ENCODE measurements at places on chromosomes 6 and 20.
A peak's percentile ranks its signal among the peaks of the same experiment; 100 is the strongest.

DNA sequence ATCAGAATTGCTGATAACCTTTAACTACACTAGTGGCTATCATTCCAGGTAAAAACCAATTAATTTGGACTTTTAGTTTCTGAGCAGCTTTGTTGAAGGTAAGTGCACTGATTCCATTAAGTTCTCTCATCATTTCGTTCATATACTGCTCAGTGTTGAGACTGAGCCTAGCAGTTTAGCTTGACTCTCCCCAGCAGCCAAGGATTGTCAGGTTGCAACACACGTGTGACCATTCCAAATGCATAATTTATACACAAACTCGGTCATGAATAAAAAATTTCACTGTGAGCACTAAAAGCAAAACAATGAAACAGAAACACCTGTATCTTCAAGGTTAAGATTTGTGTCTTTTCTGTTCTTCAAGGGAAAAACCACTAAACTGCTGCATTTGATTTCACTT is 8.9 kb downstream of the FERMT1 start:
- H3K27ac ChIP-seq = no peak overlapping the region
- no peak overlapping the region for H3K4me3 ChIP-seq
- DNase-seq = no peak
- no peaks in the 10 kb centered on the region for H3K4me1 ChIP-seq

DNA sequence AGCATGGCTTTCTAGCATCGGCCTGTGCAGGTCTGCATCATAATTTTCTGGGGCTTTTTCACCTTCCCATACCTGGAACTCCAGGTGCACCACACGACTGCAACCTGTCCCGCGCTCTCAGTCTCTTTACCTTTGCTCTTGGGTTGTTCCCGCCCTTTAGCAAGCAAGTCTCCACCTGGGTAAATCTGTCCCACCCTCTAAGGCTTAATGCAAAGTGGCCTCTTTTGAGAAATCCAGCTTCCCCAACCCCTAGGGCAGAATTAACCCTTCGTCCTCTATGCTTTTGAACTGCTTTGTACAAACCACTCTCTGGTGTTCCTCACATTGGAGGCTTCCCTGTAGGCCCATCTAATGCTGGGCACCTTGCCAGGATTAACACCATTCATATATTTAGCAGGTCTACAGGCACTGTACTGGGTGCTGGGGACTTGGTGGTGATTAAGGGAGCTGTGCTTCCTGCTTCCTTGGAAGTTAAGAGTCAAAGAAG is 2.8 kb downstream of the ITPR3 start:
- peaks cover 21% of the 10 kb centered on the region for H3K4me1 ChIP-seq
- no peak for DNase-seq
- H3K27ac ChIP-seq = no peak overlapping the region
- no peak overlapping the region for H3K4me3 ChIP-seq
- no peaks in the 10 kb centered on the region for H3K36me3 ChIP-seq
- no peaks in the 10 kb centered on the region for H3K27me3 ChIP-seq

DNA sequence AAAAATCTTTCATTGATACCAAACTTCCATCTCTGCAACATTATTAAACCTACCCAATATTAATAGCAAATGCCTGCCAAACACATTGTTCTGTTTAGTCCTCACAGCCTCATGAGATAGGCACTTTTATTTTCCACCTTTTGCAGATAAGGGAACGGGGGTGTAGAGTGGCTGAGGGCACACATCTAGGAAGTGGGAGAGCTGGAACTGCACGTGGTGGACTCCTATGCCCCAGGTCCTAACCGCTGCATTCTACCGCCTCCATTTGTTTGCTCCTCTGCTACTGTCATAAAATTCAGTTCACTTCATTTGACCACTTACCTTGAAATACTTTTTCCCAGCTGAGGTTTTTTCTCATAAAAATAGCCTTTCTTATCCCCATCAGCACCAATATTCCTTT is 7.6 kb downstream of the FAM217A start:
- DNase-seq = no peak

DNA sequence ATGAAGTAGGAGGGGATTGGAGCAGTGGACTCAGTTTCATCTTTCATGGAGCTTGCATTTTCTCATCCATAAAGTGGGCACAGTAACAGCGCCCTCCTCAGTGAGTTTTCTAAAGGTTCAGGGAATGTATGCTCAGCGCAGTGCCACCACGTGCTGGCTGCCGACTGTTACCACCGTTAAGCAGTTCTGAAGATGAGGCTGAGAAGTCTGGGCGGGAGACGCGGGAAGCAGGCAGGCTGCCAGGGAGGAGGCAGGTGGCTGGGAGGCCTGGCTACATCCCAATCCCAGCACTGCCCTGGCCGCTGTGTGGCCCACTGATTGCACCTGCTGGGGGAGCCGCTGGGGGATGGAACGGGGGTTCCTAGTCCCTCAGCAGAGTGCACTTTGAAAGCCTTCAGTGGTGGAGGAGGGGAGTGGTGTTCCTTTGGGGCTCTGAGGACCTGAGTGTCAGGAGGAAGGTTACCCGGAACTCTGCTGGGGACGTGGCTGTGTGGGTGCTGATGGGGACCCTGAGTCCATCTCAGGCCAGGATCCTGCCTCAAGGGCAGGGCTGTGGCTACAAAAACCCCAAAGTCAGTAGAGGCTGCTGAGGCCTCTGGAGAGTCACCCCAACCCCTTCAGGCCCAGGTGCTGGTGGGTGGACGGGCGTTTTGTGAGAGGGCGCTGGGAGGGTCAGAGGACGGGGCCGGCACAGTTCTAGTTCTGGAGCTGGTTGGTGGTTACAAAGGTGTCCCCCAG is 28.0 kb upstream of the PHACTR3 start:
- no peaks in the 10 kb centered on the region for H3K36me3 ChIP-seq
- no peaks in the 10 kb centered on the region for H3K4me1 ChIP-seq

- no peak overlapping the region for H3K27ac ChIP-seq
- no peak overlapping the region for H3K4me3 ChIP-seq
- no peak for DNase-seq
- no peaks in the 10 kb centered on the region for H3K36me3 ChIP-seq
Observed at GRCh38 chr6:105192707-105193465, 13.1 kb upstream of the POPDC3 start.

DNA sequence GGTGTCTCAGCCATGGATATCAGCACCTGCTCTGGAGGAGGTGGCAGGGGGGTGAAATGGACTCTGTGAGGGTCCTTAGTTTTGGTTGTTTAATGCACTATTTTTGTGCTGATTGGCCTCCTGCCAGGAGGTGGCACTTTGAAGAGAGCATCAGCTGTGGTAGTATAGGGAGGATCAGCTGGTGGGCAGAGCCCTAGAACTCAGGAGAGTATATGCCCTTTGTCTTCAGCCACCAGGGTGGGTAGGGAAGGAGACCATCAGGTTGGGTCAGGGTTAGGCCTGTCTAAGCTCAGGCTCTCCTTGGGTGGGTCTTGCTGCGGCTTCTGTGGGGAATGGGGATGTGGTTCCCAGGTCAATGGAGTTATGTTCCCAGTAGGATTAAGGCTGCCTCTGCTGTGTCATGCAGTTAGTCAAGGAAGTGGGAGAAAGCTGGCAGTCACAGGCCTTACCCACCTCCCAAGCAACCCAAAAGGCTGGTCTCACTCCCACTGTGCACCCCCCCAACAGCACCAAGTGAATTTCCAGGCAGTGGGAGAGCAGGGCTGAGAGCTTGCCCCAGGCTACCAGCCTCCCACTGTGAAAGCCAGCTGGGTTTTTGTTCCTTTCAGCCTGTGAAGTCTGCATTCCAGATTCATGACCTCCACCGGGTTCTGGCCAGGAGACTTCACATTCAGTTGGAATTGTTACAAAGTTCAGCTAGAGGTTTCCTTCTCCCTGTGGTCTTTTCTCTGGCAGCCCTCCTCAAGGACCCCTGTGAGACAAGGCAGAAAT is 5.7 kb upstream of the OSTM1 start:
- no peaks in the 10 kb centered on the region for H3K36me3 ChIP-seq
- no peaks in the 10 kb centered on the region for H3K27me3 ChIP-seq
- no peak overlapping the region for H3K27ac ChIP-seq
- H3K4me1 ChIP-seq = no peaks in the 10 kb centered on the region
- H3K4me3 ChIP-seq = no peak overlapping the region
- DNase-seq = no peak

DNA sequence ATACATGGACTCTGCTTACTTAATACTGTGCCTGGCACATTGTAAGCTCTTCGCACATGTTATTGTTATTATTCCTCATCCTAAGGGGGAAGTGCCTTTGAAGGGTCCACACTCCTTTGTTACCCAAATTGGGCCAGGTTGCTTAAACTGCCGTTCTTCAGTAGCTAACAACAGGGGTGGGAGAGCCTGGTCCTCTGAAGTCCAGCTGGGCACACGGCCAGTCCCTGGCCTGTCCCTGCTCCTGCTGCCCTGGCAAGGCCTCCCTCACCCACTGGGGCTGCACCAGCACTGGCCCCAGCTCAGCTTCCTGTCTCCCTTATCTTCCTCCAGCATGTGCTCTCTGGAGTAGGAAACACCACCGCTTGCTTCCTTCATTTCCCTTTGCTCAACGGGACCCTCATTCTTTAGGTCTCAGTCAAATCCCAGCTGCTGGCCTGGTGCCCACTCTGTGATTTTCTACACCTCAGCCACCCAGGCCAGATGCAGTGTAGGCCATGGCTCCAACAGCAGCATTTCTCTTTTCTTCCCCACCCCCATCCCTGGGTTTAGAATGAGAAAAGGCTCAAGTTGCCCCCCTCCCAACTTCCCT is 5.5 kb upstream of the PROCR start:
- H3K4me3 ChIP-seq = peak overlapping the region; percentile 22
- DNase-seq = peak; percentile 79
- no peaks in the 10 kb centered on the region for H3K36me3 ChIP-seq
- peaks cover 16% of the 10 kb centered on the region for H3K4me1 ChIP-seq

GRCh38 chr20:45518282-45518681 is 2.9 kb upstream of the SPINT3 start:
- H3K27me3 ChIP-seq = peaks cover 12% of the 10 kb centered on the region
- no peak for DNase-seq
- no peak overlapping the region for H3K4me3 ChIP-seq
- no peak overlapping the region for H3K27ac ChIP-seq
- no peaks in the 10 kb centered on the region for H3K4me1 ChIP-seq

DNA sequence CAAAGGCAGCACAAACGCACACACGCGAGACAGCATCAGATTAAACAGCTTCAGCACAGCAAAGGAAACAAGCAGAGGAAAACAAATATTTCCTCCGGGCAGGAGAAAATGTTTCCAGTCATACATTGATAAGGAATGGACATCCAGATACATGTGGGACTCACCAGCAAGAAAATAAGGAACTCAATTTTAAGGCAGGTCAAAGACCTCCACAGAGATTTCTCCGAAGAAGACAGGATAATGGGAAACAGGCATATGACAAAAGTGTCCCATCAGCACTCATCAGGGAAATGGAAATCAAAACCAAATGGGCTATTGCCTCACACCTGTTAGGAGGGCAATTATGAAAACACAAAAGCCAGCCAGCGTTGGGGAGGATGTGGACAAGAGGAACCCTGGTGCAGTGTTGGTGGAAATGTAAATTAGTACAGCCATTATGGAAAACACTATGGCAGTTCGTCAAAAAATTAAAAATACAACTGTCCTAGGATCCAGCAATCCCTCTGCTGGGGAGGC is 9.7 kb upstream of the SLCO4A1 start:
- H3K4me3 ChIP-seq = no peak overlapping the region
- no peak for DNase-seq
- H3K27ac ChIP-seq = no peak overlapping the region
- H3K36me3 ChIP-seq = no peaks in the 10 kb centered on the region
- no peaks in the 10 kb centered on the region for H3K27me3 ChIP-seq

GRCh38 chr6:10323018-10323417 is 91.9 kb downstream of the TFAP2A start:
- no peak overlapping the region for H3K27ac ChIP-seq
- no peak overlapping the region for H3K4me3 ChIP-seq
- H3K27me3 ChIP-seq = peaks cover 2% of the 10 kb centered on the region
- no peaks in the 10 kb centered on the region for H3K36me3 ChIP-seq

GRCh38 chr6:83403191-83403590 is 27.7 kb downstream of the ME1 start:
- no peak for DNase-seq
- H3K4me3 ChIP-seq = no peak overlapping the region
- no peaks in the 10 kb centered on the region for H3K36me3 ChIP-seq
- H3K27ac ChIP-seq = no peak overlapping the region
- H3K27me3 ChIP-seq = no peaks in the 10 kb centered on the region
- no peaks in the 10 kb centered on the region for H3K4me1 ChIP-seq

GRCh38 chr6:5422321-5422915 is 161.1 kb downstream of the FARS2 start:
- no peak overlapping the region for H3K4me3 ChIP-seq
- DNase-seq = peak; percentile 7
- no peak overlapping the region for H3K27ac ChIP-seq
- H3K4me1 ChIP-seq = no peaks in the 10 kb centered on the region

DNA sequence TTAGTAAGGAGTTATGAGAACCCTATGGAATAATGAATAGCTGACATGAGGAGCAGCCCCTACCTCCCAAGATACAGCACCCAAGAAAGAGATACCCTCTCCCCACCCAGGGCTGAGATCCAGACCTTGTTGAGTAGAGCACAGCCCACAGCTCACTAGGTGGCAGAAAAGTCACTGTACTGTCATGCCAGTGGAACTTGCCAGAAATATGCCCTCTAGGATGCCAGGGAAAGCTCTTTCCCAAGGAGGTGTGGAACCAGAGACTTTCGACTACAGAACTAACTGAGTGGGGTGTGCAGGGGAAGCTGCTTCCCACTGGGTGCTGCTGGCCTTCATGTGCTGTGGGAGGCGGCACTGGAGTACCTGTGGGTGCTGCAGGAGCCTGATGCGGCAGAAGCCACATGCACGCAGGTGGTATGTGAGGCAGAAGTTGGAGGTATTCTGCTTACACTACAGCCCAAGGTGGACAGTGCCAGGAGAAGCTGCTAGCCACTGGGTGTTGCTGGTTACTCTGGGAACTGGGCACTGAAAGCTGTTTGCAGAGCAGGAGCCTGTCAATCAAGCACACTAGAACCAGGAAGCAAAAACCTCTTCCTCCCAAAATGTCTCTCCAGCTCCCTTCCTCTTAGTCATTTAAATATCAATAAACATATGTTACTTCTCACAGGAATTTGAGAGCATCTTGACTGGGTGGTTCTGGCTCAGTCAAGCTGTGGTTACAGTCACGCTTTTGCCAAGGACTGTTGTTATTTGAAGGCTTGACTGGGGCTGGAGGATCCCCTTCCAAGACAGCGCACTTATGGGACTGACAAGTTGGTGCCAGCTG is 17.8 kb downstream of the ARMC12 start:
- H3K27me3 ChIP-seq = no peaks in the 10 kb centered on the region
- no peaks in the 10 kb centered on the region for H3K36me3 ChIP-seq
- H3K27ac ChIP-seq = no peak overlapping the region
- no peak for DNase-seq
- H3K4me1 ChIP-seq = peaks cover 4% of the 10 kb centered on the region
- no peak overlapping the region for H3K4me3 ChIP-seq

DNA sequence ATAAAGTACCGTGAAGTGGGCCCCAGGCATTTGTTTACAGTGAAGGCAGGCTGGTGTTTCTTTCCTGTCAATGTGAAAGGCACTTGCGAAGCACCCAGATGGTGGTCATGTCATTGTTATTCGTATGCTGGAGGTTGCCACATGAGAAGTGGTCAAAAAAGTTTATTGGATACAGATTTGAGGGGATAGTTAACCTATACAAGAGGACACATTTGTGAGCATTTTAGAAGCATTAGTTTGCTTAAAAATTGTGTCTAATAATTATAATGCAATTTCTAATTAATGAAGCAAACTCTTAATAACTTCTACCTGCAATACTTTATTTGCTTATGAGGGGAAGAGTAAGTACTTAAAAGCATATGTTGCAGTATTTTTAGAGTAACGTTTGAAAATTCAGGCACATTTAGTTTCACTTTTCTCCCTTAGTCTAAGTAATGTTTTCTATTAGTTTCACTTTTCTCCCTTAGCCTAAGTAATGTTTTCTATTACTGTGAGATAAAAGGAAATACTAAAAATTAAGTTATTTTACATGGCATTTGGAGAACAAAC is 120.7 kb upstream of the CLDN20 start:
- no peaks in the 10 kb centered on the region for H3K36me3 ChIP-seq
- H3K4me1 ChIP-seq = peaks cover 5% of the 10 kb centered on the region
- H3K27me3 ChIP-seq = no peaks in the 10 kb centered on the region
- peak; percentile 66 for DNase-seq
